Activated gamma-delta T cell (primary cell): ENCODE measurements at places on chromosomes 4 and X.

DNA sequence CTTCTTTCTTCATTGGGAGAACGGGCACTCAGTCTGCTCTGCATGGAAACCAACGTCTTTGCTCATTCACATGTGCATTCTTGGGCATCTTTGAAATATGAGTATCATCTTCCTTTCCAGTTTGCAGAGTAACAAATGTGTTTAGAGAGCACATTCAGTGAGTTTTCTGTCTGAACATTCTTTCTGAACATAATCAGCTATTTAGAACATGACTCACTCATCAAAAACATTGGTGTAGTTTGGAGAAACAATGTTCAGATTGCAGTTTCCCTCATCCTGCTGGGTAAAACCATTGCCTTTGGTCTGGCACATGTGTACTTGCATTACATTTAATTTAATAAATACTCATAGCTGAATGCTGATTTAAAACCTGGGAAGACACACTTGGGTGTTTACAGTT lies 81.5 kb upstream of the F9 start:
- no peak for DNase-seq

GRCh38 chr4:130071746-130072145 lies 975.8 kb downstream of the C4orf33 start:
- no peak for DNase-seq

- no peak for DNase-seq
Observed at GRCh38 chr4:16684097-16684496, 214.3 kb downstream of the LDB2 start.

DNA sequence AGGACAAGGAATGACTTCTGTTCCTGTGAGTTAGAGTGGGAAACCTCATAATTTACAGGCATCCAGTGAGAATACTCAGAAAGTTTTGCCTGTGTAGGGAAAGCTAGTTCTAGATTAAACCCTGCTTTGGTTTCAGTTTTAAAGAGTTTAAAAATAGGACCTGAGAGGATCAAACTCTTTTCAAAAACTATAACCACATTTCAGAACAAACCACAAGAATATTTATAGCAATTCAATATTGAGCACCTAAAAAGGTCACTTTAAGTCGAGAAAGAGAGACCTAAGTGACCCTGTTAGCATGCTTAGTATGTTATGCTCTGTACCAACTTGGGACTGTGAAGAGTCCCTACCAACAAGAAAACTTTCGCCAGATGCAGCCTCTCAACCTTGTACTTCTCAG lies 17.4 kb upstream of the PWWP3B start:
- no peak for DNase-seq

- no peak for DNase-seq
Observed at GRCh38 chr4:118270492-118270891, 82.3 kb downstream of the PRSS12 start.

GRCh38 chr4:158788516-158788915 lies 19.7 kb downstream of the FNIP2 start:
- DNase-seq = no peak

DNA sequence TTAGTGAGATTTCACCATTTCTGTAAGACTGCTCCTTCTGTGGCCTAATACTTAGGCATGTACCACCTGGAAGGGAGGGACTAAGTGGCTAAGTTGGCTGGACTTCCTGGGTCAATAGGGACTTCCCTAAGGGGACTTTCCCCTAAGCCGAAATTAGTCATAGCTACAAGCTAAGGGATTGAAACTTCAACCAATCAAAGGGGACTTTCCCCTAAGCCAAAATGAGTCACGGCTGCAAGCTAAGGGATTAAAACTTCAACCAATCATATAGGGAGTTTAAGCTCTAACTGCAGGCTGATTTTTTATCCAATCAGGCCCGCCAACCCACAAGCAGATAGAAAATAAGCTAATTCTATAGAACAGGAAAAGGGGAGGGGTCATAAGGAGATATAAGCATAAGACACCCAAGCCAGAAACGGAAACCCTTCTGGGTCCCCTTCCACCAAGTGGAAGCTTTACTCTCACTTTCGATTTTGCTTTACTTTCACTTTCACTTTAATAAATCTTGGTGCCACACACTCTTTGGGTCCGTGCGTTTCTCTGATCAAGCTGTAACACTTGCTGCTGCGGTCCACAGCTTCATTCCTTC lies 382.8 kb downstream of the KLHL4 start:
- no peak for DNase-seq

DNA sequence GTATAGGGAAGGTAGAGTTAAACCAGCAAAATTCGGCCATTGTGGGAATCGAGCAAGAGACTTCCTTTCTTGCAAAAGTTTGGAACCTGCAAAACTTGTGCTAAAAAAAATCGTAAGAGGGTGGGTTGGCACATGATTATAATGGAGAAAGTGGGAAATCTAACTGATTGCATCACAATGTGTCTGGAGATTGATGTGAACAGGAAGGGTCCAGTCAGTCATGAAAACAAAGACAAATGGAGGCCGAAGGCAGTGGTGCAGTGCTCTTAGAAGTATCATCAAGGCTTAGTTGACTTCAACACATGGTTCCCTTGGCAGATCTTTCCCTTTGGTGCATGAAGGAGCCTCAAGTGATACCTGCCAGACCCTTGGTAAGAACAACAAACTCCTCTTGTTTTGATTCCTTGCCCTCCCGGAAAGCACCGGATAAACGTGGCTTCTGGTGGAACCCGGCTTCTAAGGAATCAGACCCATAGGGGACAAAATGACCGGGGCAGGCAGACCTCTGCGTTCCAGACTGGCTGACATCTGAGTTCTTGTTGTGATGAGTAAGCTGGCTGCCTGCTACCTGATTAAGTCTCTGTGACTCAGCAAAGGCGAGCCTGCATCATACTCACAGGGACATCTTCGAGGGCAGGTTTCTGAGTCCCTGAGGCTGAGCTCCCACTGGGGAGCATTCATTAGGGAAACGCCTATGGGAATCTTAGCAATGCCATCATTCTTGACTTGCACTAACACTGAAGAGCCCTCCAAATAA lies 87.7 kb upstream of the MAP3K15 start:
- DNase-seq = no peak

- DNase-seq = no peak
Observed at GRCh38 chr4:5416637-5417036, 291.7 kb downstream of the EVC2 start.

DNA sequence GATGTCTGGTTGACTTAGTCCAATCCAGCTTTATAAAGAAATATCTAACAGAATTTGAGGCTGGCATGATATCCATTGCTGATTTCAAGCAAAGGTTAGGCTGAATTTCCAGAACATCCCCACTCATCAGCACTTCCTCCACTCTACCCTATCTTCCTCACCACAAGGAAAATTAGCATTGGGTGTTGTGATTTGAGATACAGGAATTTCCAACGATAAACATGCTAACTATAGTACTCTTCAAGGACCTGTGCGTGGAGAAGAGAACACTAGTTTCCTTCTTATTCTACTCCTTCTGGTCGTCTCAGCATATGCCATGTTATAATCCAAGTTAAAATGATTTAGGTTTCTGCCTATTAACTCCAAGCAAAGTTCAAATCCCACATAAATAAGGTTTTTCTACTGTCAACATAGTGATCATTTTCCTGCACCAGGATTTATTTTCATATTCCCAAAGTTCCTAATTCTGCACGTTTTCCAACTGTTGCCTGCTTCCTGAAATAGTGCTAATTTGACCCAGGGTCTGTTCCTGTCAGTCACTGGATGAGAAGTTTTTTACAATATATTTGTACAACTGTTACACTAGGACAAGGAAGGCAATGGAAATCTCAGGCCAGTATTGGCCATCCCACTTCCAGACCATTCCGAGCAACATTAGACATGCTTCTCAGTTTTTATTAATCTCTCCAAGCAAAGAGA lies 177.6 kb upstream of the EDNRA start:
- no peak for DNase-seq

DNA sequence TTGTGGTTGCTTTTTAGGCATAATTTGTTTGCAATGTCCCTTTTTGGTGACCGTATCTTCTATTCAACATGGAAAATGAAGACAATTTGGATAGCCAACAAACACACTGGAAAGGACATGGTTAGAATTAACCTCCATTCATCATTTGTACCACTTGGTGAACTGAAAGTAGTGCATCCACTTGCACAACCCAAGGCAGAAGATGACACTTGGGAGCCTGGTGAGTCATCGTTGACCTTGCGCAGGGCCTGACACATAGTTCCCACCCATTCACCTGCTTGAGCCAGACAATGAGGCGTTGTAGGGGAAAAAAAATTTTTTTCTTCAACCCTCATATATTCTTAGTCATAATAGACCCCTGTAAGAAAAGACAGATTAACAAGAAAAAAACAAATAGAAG lies 32.4 kb downstream of the EGF start:
- no peak for DNase-seq
